Bone marrow (tissue), 2 donors: ENCODE measurements at places on chromosomes 16 and 17.

GRCh38 chr16:57810197-57811031, 8.1 kb upstream of the KIFC3 start:
- DNase-seq, result peak; percentile 91

DNA sequence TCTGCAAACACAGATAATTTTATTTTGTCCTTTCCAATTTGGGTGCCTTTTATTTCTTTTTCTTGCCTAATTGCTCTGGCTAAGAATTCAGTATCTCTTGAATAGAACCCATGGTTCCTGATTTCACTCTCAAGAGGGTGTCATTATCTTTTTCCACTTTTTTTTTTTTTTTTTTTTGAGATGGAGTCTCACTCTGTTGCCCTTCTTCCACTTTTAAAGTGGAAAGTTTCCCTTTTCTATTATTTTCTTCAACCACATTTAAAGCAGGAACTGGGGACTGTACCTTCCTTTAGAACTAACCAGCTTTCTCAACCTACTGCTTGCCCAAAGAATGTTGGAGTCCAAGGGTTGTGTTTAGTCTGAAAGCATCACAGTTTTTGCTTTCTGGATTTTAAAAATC, 31.1 kb downstream of the SLFN11 start:
- DNase-seq, result no peak

DNA sequence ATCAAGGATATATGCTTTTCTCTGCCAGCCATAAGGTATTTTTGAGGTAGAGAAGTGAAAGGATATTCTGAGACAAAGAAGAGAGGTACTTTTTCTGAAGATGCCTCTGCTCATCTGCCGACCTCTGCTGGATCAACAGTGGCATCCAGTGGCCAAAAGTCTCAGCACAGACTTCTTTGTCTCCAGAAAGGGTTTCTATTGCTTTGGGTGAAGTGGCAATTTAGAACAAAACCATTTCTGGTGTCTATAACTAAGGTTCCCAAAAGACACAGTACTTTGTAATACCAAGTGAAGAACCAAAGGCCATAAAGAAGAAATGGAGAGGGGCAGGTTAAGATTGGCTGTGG, 155.2 kb upstream of the C17orf78 start:
- DNase-seq, result no peak

- no peak for DNase-seq
Measured at GRCh38 chr16:89506113-89506504, 2.1 kb upstream of the SPG7 start.

GRCh38 chr17:12898110-12898509, 108.8 kb downstream of the ARHGAP44 start:
- DNase-seq, result no peak

- DNase-seq, result no peak
Measured at GRCh38 chr16:26530584-26531289, 536.0 kb upstream of the C16orf82 start.

GRCh38 chr16:31005350-31006085, 4.9 kb downstream of the STX1B start:
- DNase-seq, result no peak

- DNase-seq, result no peak
Measured at GRCh38 chr16:6694636-6695035, 638.0 kb upstream of the RBFOX1 start.

- DNase-seq, result no peak
Measured at GRCh38 chr17:56880133-56880532, 33.7 kb downstream of the TRIM25 start.

DNA sequence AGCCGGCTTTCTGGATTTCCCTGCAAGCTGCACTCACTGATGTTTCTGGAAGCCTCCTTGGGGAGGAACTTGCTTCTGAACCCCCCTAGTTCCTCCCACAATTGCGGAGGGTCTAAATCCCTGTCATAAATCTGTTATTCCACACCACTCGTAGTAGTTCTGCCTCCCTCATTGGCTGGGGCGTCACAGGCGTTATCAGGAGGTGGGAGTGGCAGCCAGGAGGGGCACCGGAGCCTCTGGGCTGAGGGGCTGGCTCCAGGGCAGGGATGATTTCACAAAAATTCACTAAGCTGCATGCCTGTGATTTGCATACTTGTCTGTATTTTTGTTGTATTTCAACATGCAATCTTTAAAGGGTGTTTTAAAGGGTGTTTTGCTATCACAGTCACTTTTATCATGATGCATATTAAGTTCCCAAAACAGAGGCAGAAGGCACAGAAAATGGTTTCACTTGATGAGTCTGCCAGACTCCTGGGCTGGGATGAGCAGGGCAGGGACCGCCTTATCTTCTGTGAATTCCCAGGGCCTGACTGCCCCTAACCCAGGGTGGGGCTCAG, 176.2 kb upstream of the FOXF1 start:
- no peak for DNase-seq

GRCh38 chr17:39965017-39965699, 2.4 kb downstream of the GSDMA start:
- DNase-seq, result no peak

- DNase-seq, result peak; percentile 73
Measured at GRCh38 chr17:2058586-2059546, 4.0 kb downstream of the HIC1 start.

DNA sequence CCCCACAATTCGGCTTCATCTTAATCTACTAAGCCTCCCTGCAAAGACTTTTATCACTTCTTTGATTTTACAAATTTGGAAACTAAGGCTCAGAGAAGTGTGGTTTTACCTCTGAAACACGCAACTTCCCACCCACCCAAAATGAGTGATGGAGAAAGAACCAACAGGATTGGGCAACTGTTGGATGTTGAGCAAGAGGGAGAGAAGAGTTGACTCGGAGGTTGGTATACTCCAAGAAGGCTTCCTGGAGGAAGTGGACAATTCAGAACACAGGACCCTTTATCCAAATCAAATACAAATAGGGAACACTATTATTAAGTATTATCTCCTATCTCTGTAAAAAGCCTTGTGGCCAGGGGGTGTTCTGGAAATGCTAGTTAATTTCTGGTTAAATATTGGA, 323.0 kb downstream of the C16orf95 start:
- DNase-seq, result no peak

DNA sequence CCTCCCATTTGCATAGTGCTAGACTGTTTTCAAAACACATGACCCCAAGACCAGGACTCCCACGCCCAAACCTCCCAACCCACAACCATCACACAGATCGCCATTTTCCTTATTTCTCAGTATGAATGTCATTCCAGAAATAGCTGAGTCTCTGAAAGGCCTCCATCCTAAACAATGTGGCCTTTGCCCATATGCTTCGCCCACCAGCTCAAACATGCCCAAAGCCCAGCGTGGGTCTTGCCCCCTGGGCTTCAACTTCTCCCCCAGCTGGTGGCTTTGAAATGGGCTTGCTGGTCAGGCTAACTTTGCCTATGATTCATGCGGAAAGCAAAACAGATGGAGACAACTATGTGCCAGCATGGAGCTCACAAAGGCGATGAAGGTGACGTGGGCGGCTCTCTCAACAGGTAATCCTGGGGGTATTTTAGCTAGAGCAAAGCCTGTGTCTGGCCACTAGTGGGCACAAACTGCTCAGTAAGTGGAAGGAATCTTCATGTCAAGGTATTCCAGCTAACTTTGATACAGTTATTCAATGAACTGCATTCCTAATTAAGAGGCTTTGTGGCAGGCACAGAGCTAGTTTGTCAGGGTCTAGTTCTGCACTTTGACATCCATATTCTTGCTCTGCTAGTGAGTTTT, 17.1 kb downstream of the PMP22 start:
- DNase-seq, result no peak

DNA sequence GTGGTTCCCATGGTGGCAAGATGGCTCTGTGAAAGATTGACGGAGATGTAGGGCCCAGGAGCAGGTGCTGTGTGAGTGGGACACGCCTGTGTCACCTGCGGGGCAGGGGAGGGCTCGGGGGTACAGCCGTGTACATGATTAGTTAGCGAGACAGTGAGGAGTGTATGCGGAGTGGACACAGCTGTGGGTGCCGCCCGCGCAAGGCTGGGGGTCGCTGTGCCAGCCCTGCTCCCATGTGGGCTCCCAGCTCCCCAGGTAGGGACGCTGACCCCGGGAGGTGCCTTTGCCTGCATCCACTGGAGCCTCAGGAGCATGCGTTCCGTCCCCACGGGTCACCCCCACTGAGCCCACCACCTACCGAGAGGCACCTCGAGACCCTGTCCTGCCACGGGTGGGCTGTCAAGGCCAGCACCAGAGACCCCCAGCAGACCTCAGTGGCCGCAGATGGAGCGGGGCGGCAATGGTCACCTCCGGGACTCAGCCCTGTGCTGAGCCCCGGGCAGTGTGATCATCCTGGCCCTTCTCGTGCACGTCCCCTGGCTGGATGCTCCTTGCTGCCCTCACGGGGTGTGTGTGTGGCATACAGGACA, 7.4 kb downstream of the CAPN15 start:
- DNase-seq, result no peak

- DNase-seq, result no peak
Measured at GRCh38 chr16:15749371-15749770, 99.3 kb downstream of the NDE1 start.

GRCh38 chr17:3988297-3989040, 24.2 kb upstream of the ATP2A3 start:
- no peak for DNase-seq

DNA sequence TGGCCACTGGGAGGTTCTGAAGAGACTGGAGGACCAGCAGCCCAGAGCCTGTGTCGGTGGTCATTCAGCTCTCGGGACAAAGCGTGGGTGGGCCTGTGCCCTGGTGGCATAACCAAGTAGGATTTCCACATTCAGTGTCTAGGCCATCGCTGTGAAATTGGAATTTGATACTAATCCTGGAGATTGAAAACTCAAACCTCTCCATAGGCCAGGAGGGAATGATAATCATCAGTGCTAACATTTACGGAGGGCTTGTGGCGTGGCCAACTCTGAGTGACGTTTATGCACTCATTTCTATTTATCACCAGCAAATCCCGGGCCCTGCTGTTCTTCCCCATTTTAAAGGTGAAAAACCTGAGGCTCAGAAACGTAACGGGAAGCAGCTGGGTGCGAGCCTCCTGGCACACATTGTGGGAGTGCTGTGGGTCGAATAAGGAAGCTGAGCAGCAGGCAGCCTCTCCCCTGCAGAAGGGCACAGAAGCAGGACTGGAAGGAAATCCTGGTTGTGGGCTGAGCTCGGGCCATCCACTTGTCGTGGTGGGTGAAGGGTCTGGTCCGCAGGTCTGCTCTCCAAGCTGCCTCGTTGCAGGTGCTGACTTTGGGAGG, 33.1 kb downstream of the RAI1 start:
- no peak for DNase-seq

GRCh38 chr17:42131981-42132432, 9.4 kb downstream of the HSPB9 start:
- no peak for DNase-seq

GRCh38 chr16:49651996-49652395, 203.9 kb downstream of the ZNF423 start:
- DNase-seq, result no peak

DNA sequence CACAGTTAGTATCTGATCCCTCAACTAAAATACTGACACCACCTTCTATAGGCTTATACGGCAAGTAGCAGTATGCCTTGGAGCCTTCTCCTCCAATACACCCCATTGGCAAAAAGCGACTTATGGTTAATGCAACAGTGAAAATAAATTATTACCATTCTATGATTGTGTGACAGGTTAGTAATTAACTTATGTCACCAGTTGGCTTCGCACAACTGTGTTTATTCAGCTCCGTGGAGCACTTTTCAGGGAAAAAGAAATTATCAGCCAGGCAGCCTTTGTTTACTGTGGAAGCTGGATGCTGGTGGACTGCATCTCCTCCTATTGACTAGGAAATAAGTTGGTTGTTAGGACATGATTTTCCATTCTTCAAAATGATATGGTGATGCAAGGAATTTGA, 833.8 kb upstream of the RBFOX1 start:
- DNase-seq, result no peak

GRCh38 chr16:2404099-2404498, 25.1 kb upstream of the CCNF start:
- no peak for DNase-seq

GRCh38 chr16:50881331-50881830, 139.5 kb downstream of the CYLD start:
- DNase-seq, result no peak

DNA sequence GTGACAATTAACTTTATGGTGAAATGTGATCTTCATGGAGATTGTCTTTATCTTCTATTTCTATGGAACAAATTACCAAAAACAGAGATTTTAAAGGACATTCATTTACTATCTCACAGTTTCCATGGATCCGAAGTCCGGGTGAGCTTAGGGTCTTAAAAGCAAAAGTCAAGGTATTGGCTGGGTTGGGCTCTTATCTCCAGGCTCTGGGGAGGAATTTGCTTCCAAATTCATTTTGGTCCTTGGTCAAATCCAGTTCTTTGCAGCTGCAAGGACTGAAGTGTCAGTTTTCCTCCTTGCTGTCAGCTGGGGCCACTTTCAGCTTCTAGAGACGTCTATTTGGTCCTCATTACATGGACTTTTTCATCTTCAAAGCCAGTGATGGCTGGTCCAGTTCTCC, 395.8 kb upstream of the MAF start:
- no peak for DNase-seq

DNA sequence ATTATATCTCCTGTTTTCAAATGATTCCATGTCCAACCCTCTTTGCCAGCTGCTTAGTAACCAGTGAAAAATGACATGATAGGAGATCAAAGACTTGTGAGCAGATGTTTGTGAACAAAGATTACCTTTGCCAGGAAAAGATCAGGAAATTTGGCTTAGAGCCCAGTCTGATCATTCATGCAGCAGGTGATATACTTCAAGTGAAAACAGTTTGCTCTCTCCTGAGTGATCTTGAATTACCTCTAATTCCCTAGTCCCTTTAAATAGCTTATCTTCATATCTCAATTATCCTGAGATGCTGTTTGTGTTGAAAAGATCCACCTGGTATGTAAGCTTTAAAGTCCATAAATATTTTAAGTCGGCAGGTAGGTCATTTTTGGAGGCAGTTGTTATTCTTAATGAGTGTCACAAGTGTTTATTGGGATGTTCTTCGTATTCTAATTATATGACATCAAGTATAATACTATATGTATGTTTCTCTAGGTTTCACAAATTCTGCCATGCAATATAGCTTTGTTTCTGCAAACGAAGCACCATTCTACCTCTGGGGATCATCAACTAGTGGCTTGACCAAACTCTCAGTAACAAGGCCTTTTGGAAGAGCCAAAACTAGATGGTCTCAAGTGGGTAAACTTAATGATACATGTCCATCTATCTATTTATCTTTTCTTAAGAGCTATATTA, 13.2 kb upstream of the VPS35L start:
- no peak for DNase-seq

GRCh38 chr17:40295488-40296436, 8.1 kb downstream of the CDC6 start:
- no peak for DNase-seq

DNA sequence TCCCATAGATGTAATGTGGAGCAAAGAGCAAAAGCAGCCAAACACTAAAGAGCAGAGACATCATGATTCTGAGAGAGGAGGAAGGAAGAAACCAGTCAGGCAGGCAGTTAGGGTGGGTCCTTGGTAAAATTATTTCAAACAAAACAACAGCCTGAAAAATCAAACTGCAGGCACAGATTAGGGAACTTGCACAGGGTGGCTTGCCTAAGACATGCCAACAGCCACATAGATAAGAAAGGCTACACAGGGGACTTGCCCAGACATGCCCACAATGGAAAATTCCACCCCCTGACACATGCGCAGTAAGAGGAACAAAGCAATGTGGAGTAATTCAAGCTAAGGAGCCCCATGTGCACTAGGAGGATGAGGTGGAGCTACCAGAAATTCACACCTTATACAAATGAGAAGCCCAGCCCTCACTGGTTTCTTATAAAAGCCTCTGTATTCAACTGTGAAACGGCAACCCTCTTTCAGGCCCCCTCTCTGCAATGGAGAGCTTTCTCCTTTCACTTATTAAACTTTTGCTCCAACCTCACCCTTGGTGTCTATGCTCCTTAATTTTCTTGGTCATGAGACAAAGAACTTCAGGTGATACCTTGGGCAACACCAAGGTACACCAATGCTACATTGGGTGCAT, 7.3 kb upstream of the GAS7 start:
- no peak for DNase-seq
